ENCODE measurements at places on chromosomes 12 and 14.

DNA sequence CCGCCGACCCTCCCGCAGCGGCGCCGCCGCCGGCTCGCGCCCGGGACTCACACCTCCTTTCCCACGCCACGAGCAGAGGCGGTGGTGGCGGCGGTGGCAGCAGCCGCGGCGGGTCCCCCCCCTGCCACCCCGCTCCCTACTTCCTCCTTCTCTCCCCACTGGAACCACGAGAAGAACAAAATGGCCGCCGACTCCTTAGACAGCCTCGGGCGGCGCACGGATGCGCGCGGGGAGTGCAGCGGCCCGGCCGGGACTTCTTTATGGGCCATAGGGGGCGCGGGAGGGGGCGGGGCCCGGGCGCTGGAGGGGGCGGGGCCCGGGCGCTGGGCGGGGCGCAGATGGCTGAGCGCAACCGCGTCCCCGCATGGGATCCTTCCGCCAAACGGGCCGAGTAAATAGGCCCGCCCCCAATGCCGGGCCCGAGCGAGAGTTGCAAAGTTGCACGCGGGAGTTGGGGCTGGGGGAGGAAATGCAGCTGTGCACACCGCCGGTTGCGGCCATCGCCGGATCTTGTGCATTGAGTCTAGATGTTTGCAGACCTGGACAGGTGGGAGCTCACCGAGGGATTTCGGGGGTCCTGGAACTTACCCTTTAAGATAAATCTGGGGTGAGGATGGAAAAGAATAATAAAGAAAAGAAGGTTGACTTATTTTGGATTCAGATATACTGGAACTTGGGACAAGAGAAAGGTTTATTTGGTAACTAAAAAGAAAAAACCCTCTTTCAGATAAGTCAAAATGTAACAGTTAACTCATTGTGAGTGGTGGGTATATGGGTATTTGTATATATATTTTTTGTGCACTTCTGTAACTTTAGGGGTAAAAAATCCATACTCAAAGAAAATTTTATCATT is at the start of gene PPP1CC:
TSS of gene PPP1CC (minus strand) at position 174 of the 853 bp plus-strand sequence. CDS start 184 bp downstream, outside the sequence.
- DNase-seq = peak; percentile 98

DNA sequence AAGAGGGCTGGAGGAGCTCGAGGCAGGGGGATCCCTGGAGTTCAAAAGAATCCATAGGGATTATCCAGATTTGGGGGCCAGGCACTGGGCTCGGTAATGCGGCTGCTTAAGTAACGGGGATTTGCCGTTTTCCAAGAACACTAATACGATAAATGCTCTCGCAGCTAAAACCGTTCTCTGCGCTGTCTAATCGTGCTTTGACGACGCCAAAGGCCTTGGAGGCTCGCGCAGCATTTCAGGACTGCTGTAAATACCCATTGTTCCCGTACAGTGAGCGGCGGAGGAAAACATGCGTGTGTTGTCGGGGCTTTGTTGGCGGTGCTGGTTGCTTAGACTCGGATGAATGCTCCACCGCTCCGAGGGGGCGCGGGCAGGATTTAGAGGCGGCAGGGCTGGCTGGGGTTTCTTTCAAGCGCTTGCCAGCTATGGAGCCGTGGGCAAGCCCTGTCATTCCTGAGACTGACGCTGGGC is 26.2 kb downstream of the DIO3 start:
- peak; percentile 47 for DNase-seq

DNA sequence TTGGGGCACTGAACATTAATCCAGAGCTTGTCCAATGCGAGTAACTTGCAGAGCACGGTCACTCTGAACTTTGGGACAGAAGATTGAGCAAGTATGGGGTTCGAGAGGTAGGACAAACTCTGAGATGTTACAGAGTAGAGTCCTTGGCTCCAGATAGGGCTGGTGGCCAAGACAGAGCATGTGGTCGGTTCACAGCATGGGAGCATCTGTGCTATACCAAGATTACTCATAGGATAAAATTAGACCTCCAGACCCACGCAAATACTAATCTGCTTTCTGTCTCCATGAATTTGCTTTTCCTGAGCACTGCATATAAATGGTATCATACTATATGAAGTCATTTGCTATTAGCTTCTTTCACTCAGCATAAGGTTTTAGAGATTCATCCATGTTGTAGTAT is 93.4 kb upstream of the TBX5 start:
- DNase-seq = no peak

DNA sequence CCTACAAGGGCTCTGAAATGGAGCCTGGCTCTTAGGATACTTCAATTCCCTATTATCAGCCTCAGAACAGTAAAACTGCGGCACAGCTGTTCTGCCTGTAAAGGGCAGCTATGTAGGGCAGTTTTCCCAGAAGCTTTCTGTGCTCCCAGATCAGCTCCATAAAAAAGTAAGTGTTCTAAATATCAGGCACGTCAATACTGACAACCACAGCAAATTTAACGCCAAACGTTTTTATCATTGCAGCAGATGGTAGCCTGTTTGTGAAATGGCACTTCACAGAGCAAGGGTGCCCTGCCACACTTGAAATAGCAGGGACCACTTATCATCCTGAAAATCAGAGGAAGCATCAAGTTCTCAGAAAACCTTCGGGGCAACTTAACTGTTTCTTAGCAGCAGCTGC is 54.8 kb upstream of the PTHLH start:
- DNase-seq = peak; percentile 61

GRCh38 chr12:7155471-7156034 is 25.4 kb downstream of the CLSTN3 start:
- no peak for DNase-seq

- DNase-seq = peak; percentile 83
Measured at GRCh38 chr14:74934476-74935359, 11.7 kb upstream of the RPS6KL1 start.

GRCh38 chr12:1357711-1358110 is 236.7 kb downstream of the FBXL14 start:
- no peak for DNase-seq

DNA sequence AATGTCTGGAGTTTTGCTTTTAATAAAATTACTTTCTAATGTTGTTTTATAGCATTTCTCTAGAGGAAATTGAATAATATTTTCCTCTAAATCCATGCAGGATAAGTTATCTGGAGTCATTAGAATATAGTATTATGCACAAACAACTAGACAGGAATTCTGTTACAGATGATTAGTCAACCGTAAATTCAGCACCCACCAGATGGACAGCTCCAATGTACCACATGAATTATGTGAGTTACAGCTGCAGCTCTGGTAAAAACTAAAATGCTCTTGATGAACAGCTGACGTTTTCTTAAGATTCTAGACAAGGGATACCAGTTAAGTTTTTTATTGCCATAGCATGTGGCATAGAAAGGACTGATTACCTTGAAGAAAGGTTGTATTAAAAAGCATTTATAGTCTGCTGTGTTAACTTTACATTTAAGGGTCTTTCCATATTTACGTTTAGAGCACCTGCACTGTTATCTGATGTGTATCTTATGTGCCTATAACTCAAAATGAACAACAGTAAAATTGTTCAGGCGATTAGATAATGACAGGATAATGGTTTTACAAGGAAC is 321.4 kb upstream of the LRFN5 start:
- peak; percentile 58 for DNase-seq

DNA sequence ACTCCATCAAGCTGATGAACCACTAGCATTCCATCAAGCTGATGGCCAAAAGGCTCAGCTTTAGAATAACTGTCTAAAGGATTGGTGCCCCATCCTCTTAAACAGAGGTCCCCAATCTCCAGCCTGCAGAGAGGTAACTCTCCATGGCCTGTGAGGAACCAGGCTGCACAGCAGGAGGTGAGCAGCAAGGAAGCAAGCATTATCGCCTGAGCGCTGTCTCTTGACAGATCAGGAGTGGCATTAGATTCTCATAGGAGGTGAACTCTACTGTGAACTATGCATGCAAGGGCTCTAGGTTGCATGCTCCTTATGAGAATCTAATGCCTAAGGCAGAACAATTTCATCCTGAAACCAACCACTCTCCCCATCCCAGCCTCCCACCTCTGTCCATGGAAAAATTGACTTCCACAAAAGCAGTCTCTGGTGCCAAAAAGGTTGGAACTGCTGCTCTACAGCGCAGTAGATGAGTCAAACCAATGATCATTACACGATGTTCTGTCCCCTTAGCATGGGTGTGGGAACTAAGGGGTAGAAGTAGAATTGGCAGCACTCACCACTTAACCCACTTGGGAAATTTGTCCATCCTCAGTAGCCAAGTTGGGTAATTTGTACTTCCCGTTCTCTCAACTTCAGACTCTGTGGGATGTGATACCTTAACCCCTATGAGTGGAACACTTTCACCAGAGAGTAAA is 66.9 kb downstream of the ANKS1B start:
- no peak for DNase-seq

GRCh38 chr14:43105305-43105704 is 1401.8 kb downstream of the FSCB start:
- DNase-seq = no peak

DNA sequence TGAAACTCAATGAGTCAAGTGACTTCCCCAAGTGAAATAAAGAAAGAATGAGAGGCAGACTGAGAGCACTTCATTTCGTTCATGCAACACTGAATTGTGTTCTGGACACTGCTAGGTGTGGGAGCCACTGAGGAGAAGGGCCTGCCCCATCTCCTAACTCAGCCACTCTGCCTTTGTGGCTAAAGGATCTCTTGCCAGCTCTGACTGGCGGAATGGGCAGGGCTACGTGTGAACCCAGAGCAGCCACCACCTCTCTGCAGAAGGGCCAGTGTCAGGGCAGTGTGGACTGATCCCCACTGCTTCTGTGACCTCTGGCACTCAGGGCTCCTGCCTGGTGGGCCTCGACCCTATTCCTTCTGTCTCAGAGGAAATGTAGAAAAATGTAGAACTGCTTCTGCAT is 46.5 kb upstream of the GZMB start:
- DNase-seq = no peak

DNA sequence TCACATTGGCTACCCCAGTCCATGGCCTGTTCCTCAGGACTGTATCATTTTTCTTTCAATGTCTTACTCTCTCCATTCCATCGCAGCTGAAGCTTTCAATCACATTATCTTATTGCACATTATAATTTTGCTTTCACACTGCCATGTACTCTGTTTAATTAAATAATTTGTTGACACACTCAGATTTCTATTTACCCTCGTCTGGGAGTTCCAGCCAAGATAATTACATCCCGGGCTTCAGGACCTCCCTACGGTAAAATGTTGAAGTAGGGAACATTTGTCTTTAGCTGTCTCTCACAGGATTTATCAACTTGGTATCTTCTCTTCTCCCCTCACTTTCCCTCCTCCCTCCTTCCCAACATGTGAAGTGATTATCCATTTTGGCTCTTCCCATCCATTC is 177.2 kb upstream of the RASSF8 start:
- DNase-seq = no peak

GRCh38 chr14:36428350-36428749 is 91.7 kb downstream of the NKX2-1 start:
- DNase-seq = no peak

- DNase-seq = no peak
Measured at GRCh38 chr14:78048120-78048519, 122.1 kb upstream of the NRXN3 start.

DNA sequence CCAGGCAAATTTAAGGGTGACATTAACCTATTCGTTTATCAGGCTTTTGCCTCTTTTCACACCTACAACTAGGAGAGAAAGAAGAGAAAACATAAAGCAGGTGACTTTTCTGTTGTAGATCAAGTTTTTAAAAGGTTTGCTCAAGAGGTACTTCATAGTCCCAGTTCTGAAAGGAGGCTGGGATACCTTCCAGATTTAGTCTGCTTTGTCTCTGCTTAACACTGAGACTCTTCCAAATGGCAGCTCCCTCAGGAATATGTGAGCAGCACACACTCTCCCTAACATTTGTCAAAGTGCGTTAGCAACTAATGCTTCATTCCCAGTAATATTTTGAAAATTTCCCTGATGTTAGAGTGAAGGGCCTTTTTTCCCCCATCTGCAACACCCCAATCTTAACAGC is 133.7 kb upstream of the RASSF8 start:
- no peak for DNase-seq

DNA sequence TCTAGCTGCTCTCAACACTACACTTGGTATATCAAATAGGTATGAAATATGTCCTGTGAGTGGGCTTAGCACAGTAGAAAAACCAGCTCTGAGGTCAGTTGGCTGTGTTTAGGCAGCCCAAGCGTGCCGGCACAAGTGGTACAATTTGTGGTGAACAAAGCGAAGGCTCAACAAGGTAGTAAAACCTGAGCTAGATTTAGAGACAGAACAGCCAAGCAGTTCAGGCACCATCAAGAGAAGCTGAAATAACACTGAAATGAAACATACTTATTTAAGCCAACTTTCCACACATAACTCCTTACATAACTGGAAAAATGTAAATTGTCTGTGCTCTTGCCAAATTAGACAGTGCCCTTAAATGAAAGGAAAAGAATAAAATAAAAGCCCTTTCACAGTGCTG is 596.8 kb upstream of the FBXO33 start:
- no peak for DNase-seq

- no peak for DNase-seq
Measured at GRCh38 chr12:63927511-63927910, 83.0 kb downstream of the SRGAP1 start.

Data from islet precursor cell (in vitro differentiated cells).